ENCODE measurements at places on chromosomes 1 and 21.

DNA sequence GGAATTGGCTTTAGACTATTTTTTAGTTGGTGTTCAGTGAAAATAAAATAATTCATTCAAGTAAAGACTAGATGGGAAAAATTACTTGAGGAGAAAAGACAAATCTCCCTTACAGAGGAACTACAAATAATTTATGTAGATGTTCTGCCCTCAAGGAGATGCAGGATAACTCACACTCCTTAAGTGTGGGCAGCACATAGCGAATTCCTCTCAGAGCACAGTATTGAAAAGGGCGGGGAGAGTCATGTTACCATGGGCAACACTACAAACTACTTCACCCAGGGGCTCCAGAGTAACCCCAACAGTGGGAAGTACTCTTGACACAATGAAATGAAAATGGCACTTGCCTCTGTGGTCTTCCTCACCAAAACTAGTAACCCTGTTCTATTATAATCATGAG lies 20.6 kb upstream of the LAMC2 start:
- no peak for DNase-seq

DNA sequence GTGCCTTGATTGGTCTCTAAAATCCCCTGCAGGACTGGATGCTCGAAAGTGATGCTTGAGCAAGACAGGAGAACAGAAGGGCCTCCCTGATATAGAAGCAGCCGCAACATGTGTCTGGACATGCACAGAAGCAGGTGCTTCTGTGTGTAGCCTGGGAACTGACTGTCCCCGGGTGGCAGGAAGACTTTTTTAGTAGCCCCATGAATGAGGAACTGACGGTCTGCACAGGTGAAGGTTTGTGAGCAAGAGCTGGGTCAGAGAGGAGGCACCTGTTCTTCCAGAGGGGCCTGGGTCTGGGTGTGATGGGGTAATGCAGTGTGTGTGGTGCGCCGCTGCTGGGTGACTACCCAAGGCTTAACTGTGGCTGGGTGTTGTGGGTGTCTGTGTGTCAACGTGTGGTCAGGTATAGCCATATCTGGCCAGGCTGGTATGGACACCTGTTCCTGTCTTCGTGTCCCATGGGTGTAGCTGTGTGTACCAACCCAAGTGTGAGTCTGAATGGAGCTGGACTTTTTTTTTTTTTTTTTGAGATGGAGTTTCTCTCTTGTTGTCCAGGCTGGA lies 39.1 kb upstream of the FOXO6 start:
- no peak for DNase-seq

DNA sequence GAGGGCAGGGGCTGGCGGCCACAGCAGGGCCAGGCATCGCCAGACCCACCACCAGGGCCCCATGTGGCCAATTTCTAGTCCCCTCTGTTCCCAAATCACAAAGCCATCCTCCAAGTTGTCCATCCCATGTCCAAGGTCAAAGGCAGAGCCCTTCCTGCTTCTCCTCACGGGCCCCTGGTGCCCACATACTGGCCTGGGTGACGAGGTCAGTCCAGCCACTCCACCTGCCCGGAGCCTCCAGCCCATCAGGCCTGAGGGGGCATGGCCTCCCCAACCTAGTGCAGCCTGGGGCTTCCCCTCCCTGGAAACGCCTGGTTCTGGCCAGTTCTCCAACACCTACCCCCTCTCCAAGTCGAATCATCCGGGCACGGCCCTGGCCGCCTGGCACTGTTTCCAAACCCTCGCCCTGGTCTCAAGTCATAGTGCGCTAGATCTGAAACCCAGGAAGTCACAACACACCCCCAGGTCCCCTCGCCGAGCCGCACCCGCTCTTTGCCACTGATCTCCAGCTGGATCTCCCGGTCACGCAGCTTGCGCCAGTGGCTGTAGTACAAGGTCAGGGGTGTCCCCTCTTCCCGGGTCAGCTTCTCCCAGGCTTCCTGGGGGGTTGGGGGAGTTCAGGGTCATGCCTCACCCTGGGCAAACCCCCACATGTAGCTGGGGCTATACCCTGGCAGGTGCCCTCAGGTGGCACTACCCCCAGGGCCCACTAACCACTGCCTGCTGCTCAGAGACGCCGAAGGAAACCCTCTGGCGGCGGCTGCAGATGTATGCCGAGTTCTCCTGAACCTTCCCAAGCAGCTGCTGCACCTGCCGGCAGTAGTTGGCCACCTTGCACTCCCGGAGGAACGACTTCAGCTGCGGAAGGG lies 13.1 kb downstream of the NOC2L start:
- DNase-seq: no peak

GRCh38 chr1:201279313-201279712 lies 4.0 kb upstream of the PKP1 start:
- no peak for DNase-seq

- no peak for DNase-seq
Observed at GRCh38 chr21:46500224-46500861, 41.7 kb downstream of the DIP2A start.

DNA sequence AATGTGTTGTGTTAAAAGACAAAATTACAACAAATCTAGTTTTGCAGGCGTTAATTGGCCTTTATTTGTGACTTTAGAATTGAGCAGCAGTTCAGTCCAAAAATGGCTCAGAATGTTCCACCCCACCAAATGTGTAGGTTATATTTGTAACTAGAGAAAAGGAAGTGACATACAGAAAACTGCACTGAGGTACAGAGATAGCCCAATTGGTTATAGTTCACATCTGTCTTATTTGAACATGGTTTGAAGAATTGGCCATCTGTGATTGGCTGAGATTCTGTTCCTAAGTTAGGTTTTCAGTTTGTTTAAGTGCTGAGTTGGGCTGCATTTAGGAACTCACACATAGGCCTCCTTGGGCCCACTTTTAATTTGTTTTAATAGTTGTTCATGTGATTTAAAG lies 12.0 kb upstream of the FMO2 start:
- no peak for DNase-seq

GRCh38 chr1:225842788-225843425 lies 33.0 kb downstream of the EPHX1 start:
- no peak for DNase-seq

GRCh38 chr1:31790140-31790539 lies 25.7 kb downstream of the SPOCD1 start:
- no peak for DNase-seq
